Activated T-cell treated with anti-CD3 and anti-CD28 coated beads, Interleukin-2, amount 50 U/mL, for 72 hours (primary cell): ENCODE measurements at places on chromosomes 12 and 14. TPM values are rescaled to one million over a fixed set of nuclear protein-coding genes. Genes with fewer than 3 reads are reported as not detected.

ACYP1 gene
- 44.9 TPM for total RNA-seq

PLA2G1B gene
- total RNA-seq: not detected

TMEM116 gene
- 21.0 TPM for total RNA-seq

KCNMB4 gene
- total RNA-seq: 1.6 TPM

PZP gene
- total RNA-seq: not detected

RNASE8 gene
- total RNA-seq: not detected

NPFF gene
- total RNA-seq: 1.3 TPM

GDF11 gene
- total RNA-seq: 3.4 TPM
